NCI-H2081 (cell line): ENCODE measurements at places on chromosomes 12 and 14.

GRCh38 chr12:29796823-29797263, 13.1 kb upstream of the TMTC1 start:
- no peak for DNase-seq

DNA sequence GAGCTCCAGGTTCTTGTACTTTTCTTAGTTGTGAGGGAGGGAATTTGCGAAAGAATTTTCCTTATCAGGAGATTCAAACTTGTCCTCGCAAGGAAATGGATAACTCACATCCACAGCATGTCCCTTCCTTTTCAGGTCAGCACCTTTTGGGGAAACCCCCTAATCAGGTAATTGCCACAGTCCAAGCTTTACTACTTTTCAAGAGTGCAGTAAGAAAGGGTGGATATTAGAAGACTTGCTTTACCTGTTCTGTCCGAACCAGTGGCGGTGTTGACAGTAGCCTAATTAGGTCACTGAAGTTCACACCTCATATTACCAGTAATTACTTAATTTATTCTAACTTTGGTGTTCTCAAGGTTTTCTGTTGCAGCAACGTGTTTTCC, 6.7 kb upstream of the C12orf50 start:
- DNase-seq = no peak

DNA sequence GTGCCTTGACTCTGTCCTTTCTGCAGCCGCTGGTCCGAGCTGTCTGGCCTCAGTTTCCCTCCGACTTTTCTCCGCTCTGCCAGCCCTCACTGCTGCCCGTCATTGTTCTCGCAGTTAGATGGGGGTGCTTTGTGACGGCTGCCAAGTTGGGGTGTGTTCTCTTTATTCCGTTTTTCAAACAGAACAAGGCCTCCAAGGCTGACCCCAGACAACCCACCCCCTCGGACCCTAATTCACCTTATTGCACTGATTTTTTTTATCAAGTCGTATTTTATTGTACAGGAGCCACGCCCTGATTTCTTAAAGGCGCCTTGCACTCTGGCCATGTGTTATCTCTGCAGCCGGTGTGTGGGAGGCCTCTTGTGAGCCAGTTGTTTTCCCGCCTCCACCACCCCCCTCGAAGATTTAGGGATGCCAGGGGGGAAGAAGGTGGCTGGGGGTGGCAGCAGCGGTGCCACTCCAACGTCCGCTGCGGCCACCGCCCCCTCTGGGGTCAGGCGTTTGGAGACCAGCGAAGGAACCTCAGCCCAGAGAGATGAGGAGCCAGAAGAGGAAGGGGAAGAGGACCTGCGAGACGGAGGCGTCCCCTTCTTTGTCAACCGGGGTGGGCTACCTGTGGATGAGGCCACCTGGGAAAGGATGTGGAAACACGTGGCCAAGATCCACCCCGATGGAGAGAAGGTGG, 1.3 kb downstream of the VASH1 start:
- no peak for DNase-seq

DNA sequence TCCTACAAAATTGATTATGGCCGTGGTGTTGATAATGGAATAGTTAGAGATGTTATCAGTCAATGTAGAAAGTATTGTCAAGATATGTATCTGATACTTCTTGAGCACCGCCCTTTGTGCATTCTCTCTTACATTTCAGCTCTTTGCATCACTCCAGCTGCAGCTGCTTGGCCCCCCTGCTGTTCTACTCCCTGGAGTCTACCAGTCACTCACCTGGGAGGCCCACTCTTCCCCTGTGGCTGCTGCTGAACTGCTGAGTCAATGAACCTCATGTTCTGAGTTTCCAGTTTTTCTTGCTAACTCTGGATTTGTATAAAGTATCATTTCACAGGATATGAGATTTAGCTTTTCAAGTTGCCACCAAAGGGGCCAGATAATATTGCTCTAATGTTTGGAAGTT, 312.8 kb upstream of the SLC16A7 start:
- peak; percentile 3 for DNase-seq

DNA sequence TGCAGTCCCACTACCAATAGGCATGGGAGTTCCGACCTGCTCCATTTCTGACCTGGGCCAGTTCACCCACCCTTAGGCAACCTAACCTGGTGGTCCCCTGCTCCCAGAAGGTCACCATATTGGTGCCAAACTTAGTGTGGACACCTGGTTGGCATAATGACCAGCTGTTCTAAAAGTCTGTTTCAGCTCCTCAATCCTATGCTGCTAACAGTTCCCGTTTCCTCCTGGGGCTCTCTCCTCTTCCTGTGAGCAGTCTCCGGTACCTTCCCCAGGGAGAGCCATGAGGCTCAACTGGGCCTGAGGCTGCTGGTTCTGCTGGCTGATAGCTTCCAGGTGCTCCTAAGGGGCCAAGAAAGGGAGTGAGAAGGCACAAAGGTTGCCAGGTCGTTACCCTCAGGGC, 15.9 kb upstream of the BLTP3B start:
- no peak for DNase-seq

- DNase-seq = peak; percentile 58
Observed at GRCh38 chr14:29926701-29927375, 809 bp downstream of the PRKD1 start.

DNA sequence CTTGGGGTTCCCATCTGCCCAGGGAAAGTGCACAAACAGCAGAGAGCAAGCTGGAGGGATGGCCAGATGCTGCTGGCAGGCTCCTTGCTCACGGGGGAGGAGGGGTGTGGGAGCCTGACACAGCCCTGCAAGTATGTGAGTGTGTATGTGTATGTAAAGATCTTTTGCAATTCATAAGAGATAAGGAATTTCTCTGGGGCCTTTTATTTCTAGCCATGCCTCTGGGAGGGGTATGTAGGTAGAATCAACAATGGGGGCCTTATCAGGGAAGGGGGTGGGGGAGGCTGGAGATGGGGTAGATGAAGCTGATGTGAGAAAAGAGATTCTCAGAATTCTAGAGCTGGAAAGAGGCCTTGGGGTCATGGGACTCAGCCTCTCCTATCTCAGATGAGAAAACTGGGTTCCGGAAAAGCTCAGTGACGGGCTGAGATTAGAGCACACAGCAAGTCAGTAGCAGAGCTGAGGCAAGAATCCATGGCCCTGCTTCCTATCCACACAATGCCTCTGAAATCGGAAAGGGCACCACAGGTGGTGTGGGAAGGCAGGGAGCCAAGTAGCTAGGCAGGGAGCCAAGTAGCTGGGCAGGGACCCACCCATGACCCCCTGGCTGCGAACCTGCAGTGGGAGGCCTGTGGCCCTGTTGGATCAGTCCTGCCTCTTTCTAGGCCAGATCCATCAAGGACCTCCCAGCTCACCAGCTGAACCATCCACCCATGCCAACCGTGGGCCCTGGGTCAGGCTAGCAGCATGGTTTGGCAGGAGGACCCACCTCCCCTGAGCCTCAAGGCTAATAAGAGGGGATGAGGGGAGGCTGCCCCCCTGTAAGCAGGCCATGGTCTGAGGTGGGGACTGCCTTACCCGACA, 54.7 kb downstream of the PLEKHG3 start:
- no peak for DNase-seq

GRCh38 chr12:102438047-102438826, 42.1 kb downstream of the IGF1 start:
- no peak for DNase-seq

GRCh38 chr14:75399843-75400775, 27.7 kb upstream of the JDP2 start:
- peak; percentile 99 for DNase-seq

GRCh38 chr14:69675877-69676416, 64.6 kb downstream of the SUSD6 start:
- DNase-seq = no peak

DNA sequence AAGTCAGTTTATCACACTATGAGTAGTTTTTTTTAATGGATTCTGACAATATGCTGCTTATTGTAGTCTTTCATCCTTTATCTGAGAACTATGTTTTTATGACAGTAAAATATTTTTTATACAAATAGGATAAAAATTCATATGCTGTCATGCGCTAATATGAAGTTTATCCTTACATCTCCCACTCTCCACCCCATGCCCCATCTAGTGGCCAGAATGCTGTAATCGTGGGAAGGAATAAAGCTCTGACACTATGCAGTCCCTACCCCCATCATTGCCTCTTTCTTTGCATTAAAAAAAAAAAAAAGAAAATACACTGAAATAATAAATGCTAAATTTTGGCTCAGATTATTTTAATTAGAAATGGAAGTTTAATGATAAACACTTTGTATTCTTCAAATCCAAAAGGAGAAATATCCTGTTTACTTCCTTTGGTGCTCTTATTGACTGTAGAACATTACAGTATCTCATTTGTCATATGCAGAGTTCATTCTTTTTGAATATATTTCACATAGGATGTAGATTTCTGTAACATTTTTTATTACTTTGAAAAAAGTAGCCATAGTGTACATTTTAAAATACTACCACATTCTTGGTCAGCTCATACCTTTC, 145.9 kb upstream of the SLCO1C1 start:
- peak; percentile 1 for DNase-seq

GRCh38 chr14:104209985-104210816, 71.8 kb downstream of the KIF26A start:
- no peak for DNase-seq

GRCh38 chr12:76299536-76300296, 48.5 kb downstream of the BBS10 start:
- no peak for DNase-seq

GRCh38 chr12:64027311-64027710, 182.8 kb downstream of the SRGAP1 start:
- DNase-seq = no peak

- no peak for DNase-seq
Observed at GRCh38 chr14:89194376-89194775, 222.7 kb downstream of the FOXN3 start.

- no peak for DNase-seq
Observed at GRCh38 chr14:74652541-74652940, 40.5 kb upstream of the LTBP2 start.

- DNase-seq = no peak
Observed at GRCh38 chr12:93824514-93825500, 147.6 kb downstream of the CRADD start.

GRCh38 chr12:17079251-17079909, 473.4 kb upstream of the LMO3 start:
- peak; percentile 34 for DNase-seq

GRCh38 chr12:13199592-13199991, 3.1 kb downstream of the EMP1 start:
- DNase-seq = no peak

GRCh38 chr14:73807457-73807856, 44.2 kb upstream of the PTGR2 start:
- no peak for DNase-seq

- DNase-seq = no peak
Observed at GRCh38 chr12:103640410-103640809, 53.3 kb downstream of the STAB2 start.

DNA sequence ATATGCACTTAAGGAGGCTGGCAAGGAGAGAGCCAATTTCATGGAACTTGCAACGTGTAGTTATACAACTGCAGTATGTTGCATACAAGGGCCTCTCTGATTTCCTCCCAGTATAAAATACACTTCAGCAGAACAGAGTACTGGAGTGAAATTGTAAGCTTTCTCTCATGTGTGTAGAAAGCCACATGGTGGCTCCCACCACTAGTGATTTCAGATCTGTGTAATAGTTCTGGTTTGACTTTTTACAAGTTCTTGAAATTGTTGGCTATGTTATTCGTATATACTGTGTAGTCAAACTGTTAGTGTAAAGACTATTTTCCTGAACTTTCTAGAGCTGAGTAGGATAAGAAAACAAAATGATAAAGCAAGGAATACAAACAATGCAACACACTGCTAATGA, 16.4 kb upstream of the LMO3 start:
- no peak for DNase-seq

DNA sequence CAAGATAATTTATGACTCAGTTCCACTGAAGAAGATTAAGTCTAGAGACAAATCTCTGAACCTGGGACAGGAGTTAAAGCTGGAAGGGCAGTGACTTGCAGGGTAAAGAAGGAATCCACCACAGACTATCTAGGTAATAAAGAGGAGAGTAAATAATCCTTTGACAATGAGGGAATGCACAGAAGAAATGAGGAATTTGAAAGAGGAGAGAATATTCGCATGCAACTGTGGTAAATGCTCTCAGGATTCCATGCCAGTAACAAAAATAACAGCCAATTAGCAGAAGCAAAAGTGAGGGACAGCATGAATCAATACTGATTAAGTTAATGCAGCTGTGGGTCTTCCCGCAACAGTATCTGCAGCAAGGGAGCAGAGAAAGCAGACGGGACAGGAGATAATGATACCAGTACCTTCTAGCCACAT, 77.0 kb downstream of the KITLG start:
- DNase-seq = no peak

- DNase-seq = no peak
Observed at GRCh38 chr14:84312551-84312950, 1217.4 kb upstream of the FLRT2 start.

DNA sequence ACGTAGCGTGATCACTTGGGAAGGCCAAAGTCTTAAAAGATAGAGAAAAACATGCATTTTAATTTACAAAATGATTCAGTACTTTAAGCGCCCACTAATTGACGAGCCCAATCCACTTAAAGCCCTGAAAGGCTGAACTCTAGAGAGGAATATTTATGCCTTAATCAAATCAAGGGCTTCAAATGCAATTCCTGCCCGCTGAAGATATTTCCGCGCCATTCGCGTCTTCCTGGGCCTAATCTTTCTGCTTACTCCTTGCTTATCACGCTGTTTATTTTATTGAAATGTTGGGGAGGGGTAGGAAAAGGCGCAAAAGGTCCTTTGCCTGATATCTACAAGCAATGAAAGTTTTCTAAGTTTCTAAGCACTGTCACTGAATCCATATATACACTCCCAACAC, 4.0 kb downstream of the TBX3 start:
- DNase-seq = no peak

DNA sequence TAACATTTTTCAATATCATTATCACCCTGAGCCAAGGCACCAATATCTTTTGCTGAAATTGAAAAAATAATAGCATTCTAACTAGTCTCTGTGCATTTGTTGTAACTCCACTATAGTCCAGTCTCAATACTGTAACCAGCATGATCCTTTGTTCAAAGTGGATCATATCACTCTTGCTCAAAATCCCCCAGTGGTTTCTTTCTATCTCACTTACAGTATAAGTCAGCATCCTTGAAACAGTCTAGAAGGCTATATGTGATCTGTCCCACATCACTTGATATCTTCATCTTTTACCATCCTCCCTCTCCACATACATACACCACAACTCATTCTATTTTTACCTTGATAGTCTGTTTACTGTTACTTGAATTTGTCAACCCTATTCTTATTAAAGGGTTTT, 435.7 kb downstream of the CCER1 start:
- DNase-seq = no peak

GRCh38 chr14:68661226-68662225, 131.3 kb downstream of the ZFP36L1 start:
- no peak for DNase-seq

DNA sequence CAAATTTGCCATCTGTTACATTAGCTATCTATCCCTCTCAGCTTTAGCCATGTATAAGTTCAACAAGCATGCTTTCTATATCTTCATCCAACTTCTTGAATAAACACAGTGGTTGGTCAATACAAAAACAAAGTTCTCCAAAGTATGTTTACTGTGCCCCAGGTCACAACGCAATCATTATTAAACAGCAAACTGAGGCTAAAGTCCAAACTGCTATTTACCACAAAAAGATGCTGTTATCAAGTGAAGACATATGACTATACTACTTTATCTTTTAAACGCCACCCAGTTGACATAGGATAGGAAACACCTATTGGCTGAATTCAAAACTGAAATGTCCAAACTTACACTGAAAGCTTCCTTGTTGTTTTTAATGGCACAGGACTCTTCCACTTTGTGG, 11.7 kb downstream of the ZCCHC8 start:
- no peak for DNase-seq
